ENCODE measurements at places on chromosomes 4 and X.

DNA sequence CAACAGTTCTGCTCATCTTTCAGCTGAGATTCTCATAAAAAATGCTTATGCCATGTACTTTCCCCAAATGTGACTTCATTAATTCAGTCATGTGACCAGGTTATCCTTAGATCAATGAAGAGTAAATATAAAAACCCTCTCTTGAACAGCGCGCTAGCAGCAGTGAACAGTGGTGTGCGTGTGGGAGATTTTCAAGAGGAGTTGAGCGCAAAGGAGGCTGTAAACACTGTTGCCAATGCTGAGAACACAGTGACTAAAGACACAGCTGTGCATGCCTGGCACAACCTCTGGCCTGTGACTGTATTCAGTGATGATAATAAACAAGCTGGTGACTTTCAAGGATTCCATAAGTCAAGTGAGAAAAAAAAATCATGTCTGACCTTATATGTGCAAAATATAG, 25.1 kb downstream of the MSX1 start:
- DNase-seq, result no peak

DNA sequence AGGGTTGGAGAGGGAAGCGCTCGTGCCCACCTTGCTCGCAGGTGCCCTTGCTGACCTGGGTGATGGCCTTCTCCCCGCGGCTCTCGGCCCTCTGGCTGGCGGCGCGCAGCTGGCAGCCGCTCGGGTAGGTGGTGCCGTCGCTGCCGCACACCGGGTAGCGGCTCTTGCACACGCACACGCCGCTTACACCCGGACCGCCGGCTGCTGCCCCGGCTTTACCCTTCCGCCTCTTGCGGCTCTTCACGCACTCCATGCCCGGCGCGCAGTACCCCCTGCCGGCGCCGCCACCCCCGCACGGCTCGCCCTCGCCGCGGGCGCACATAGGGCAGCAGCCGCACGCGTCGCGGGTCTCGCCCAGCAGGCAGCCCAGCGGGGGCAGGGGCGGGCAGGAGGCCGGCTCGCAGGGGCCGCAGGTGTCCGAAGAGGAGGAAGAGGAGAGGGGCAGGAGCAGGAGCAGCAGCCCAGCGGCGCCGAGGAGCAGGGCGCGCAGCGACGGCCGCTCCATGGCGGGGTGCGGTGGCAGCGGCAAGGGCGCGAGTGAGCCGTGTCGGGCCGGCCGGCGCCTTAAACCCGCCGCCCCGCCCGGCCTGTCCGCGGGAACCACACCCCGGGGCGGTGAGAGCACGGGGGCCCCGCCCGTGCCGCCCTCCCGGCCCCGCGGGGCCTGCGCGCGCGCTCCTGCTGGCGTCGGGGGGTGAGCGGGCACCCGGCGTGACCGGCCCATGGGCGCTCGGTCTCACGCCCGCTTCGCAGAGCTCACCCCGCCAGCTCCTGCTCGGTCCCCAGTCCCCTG, at the start of gene IGFBP7:
TSS of gene IGFBP7 (minus strand) at position 539 of the 793 bp plus-strand sequence. CDS start at position 505, 34 bp downstream.
- peak; percentile 83 for DNase-seq

DNA sequence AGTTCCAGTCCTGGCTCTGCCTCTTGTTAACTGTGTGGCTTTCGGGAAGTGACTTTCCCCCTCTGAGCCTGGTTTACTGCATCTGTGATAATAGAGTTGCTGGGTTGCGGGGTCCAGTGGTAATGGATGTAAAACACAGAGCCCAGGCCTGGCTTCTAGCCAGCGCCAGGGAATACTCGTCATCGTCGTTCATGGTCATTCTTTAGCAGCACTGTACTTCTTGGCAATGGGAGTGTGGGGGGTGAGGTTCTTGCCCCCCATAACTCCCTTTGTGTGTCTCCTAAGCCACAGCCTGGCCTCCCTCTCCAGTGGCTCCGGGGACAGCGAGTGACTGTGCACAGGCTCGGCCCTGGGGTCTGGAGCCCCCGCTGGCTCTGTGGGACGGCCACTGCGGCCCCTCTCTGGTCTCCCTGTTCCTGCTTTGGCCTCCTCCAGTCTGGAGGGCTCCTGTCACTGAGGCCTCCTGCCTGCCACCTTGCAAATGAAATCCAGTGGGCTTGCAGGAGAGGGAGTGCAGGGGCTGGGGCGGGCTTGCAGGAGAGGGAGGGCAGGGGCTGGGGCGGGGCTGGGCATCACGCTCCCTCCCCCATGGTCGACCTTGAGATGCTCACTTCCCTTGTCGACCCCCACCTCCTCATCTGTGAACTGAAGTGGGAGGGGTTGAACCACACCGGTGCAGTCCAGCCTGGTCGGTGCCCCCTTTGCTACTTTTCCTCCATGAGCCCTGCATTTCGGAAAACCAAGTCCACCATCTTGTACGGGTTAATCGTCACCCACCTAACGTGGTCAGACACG, 13.2 kb downstream of the PSAPL1 start:
- DNase-seq, result peak; percentile 55

- DNase-seq, result no peak
Observed at GRCh38 chrX:134671294-134671693, 13.0 kb upstream of the PLAC1 start.

DNA sequence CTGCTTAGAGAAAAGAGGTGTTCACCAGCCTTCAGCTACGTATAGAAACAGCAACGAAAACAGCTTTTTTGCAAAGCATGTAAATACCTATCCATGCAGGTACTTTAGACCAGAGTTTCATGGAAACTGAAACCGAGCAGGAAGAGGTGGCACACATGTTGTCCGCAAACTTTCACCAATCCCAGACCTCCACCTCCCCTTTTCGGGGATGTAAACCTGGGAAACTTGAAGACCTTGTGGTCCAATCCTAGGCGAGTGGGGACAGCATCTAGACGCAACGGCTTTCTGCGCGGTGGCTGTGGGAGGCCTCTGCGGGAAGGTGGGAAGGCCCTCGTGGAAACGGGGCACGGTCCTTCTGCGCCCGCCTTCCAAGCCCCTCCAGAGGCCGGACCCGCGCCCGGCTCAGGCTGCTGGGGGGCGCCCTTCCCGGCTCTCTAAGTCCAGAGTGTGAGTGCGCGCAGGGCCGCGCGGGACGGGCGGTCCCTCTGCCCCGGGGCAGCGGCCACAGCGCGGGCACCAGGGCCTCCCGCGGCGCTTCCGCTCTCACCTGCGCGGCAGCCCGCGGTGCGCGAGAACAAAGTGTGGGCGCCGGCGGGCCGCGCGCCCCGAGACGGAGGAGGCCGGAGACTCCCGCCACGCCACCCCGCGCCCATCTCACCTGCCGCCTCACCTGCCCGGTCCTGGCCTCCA, 830 bp upstream of the SHROOM2 start:
- no peak for DNase-seq

DNA sequence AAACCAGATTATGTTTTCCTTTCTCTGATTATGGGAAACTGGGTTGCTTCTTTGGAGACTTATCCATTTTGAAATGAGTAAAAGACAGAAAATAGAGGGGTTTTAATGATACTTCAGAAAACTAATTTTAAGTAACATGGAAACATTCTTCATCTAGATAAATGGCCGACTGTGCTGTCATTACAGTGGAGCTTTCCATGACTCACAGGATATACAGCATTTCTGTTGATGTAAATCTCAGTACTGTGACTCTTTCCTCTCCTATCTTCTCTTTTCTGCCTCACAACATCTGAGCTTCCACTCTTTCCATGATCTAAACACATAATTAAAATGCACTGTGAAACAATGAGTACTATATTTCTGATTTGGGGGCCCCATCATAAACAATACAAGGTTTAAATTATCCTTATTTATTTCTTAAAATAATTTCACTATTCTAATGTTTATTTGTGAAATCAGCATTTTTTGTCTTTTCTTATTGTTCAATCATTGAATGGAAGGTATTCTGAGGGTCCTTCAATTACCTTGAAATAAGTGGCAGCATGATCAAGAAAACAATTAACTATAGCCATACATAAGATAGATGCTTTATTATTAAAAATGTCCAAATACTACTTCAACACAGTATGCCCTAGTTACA, 19.3 kb downstream of the SEC24D start:
- DNase-seq, result no peak

GRCh38 chr4:2930758-2931511, 32.3 kb downstream of the NOP14 start:
- no peak for DNase-seq

DNA sequence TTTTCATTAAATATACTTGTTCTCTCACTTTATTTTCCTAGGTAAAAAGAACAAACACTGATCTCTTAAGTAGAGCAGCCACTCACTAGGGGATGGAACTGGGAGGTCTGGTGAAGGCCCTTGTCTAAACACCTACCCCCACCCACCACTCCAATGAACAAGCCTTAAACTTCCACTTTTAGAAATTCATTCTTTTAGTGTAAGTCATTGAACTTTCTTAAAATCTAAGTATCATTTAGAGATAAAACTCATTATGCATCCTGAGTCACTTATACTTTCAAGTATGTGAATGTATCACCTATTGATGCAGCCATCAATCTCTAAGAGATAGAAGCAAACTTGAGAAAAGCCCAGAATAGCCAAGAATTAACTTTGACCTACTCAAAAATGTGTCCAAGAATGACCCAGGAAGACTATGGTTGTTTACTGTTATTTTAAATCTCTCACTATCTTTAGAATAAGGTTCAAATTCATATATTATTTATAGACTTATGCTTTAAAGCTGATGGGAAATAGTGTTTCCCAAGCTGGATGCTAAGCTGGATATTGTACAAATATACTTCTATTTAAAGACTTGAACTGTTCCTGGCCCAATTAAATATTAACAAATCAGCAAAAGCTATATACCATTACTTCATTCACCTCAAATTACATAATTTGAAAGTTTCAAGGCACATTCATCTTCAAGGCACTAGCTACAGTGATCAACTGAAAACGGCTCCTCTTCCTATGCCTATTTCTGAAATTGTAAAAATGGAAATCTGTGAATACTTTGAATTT, 49.5 kb downstream of the CAMK2D start:
- DNase-seq, result no peak

DNA sequence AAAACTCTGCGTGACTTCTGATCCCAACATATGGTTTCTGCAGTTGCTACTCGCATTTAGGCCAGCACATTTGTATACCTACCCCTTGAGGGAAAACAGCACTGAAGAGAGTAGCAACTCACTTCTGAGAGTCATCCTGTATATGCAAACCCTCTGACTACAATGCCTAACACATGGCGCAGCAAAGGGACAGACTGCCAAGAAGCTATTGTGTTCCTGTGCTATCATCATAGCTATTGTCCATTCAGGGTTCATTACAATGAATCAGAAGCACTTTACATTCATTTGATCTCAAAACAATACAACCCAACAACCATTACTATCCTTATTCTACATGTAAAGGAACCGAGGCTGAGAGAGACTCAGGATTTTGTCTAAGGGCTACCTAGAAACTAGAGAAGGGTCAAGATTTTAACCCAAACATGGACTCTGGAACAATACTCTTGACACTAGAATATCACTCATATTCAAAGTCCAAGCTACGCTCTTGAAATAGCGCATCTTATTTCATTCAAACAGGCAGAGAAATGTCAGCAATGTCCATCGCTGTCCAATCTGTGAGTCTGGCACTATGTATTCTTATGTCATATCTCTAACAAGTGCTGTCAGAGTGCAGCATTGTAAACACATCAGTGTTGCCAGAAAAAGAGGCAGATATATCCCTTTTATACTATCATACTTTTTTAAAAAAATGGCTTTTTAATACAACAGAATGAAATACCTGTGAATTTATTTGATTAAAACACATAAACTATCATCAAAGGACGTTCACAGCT, 173.6 kb downstream of the CORIN start:
- DNase-seq, result no peak

GRCh38 chrX:18574591-18574990, 97.3 kb downstream of the RS1 start:
- DNase-seq, result peak; percentile 63

DNA sequence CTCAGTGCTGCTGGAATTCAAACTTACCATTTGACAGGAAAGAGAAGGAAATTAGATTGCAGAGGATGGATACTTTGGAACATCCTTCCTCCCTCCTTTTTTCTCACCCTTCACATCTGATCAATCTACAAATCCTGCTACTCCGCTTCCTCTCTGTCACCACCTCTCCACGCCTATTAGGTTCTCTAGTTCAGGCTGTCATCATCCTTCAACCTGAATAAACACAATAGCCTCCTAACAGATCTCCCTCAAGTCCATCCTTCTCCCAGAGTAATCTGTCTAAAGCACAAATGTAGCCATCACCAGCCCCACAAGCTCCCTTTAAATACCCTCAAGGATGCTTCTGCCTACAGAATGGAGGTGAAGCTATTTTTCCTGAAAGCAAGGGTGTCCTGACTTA, 20.0 kb upstream of the SLAIN2 start:
- DNase-seq, result no peak

DNA sequence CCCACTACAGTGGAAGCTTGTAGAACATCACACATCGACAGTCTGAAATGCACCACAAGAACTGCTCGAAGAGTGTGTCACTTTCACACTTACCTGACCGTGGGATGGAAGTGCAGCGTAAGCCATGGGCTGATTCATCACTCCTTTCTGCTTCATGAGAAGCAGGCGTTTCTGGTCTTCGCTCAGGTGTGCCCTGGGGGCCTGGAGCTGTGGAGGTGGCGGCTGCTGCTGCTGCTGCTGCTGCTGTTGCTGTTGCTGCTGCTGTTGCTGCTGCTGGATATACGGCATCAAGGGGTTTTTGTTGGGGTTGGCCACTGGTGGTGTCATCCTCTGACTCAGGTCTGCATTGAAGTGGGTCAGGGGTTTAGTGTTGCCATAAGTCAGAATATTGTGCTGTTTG, 223.6 kb downstream of the MGST2 start:
- no peak for DNase-seq

- no peak for DNase-seq
Observed at GRCh38 chr4:76954489-76954888, 4.9 kb downstream of the SEPTIN11 start.

- no peak for DNase-seq
Observed at GRCh38 chr4:87042986-87043820, 108.4 kb downstream of the AFF1 start.

GRCh38 chrX:140589657-140590056, 84.8 kb upstream of the SOX3 start:
- DNase-seq, result no peak

DNA sequence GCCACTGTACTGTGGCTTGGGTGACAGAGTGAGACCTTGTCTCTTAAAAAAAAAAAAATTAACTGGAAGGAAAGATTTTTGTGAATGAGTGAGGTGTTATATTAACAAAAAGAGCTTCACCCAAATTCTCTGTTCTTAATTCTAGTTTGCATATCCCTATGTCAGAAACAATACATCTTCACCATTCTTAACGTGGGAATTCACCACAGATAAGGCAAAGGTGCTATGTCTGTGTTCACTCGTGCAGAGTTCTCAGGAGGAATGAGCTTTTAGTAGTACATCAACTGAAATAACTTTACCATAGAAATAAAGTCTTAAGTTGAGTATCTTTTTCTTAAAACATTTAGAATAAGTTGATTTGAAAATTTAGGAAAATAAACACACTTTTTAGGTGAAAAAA, 135.1 kb downstream of the RAPGEF2 start:
- no peak for DNase-seq

- no peak for DNase-seq
Observed at GRCh38 chr4:53592686-53593501, 1.6 kb upstream of the LNX1 start.

- DNase-seq, result no peak
Observed at GRCh38 chr4:16329125-16329796, 103.0 kb upstream of the TAPT1 start.

GRCh38 chr4:99013884-99014523, 18.5 kb downstream of the METAP1 start:
- DNase-seq, result no peak
